Progenitor cell of endocrine pancreas (in vitro differentiated cells): ENCODE measurements at places on chromosomes 3 and 15.
A peak's percentile ranks its signal among the peaks of the same experiment; 100 is the strongest.

- peaks cover 12% of the 10 kb centered on the region for H3K36me3 ChIP-seq
- peak overlapping the region; percentile 4 for H3K27ac ChIP-seq
- DNase-seq: no peak
- peaks cover 29% of the 10 kb centered on the region for H3K4me1 ChIP-seq
These were observed 246.8 kb upstream of the TOPAZ1 start for GRCh38 chr3:43994657-43995546.

DNA sequence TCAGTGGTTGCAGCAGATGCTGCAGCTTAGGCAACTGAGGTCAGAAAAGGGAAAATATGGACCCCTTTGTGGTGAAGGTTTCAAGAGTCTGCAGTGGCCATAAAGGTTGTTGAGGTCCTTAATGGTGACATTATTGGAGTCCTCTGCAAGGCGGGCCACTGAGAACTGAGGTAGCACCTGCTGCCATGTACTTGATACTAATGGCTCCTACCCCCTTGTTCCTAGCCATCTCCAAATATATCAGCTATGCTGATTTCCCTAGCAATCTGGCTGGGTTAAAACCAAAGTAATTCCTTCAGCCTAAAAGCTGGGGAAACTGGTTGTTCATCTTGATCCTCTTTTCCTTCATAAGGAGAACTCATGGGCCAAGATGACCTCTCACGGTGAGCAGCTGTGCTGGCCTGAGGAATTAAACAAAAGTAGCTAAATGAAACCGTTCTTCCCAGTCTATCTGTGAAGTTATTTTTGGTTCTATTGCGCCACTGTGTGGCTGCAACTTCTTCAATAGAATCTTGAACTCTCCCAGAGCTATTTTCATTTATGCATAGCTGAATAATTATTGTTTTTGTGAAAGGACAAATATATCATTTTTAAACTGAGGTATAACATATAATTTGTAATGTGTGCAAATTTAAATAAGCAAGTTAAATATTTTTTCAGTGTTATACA is 76.1 kb upstream of the PLSCR4 start:
- H3K4me3 ChIP-seq: no peak overlapping the region
- no peaks in the 10 kb centered on the region for H3K27me3 ChIP-seq
- H3K36me3 ChIP-seq: no peaks in the 10 kb centered on the region
- no peak overlapping the region for H3K27ac ChIP-seq
- no peak for DNase-seq
- peaks cover 7% of the 10 kb centered on the region for H3K4me1 ChIP-seq

- no peaks in the 10 kb centered on the region for H3K27me3 ChIP-seq
- peaks cover 2% of the 10 kb centered on the region for H3K36me3 ChIP-seq
- H3K4me1 ChIP-seq: peaks cover 39% of the 10 kb centered on the region
- no peak overlapping the region for H3K27ac ChIP-seq
These were observed 34.2 kb upstream of the SPTBN5 start for GRCh38 chr15:41928100-41928499.

DNA sequence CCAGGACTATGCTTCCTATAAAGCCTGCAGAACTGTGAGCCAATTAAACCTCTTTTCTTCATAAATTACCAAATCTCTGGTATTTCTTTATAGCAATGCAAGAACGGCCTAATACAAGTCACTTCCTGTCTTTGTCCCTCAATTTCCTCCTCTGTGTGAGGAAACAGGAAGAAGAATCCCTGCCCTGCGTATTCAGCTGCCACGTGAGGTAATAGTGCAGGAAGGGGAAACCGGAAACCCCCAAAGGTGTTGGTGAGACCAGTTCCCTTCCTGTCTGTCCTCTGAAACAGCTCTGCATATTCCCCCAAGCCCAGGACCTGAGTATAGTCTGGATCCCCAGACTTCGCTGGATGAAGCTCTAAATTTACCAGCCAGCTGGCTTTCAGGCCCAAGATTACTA is 18.1 kb upstream of the PTPN23 start:
- H3K27ac ChIP-seq: no peak overlapping the region
- H3K4me3 ChIP-seq: no peak overlapping the region
- no peaks in the 10 kb centered on the region for H3K27me3 ChIP-seq
- H3K4me1 ChIP-seq: no peaks in the 10 kb centered on the region
- peaks cover 2% of the 10 kb centered on the region for H3K36me3 ChIP-seq

- peaks cover 8% of the 10 kb centered on the region for H3K36me3 ChIP-seq
- peaks cover 16% of the 10 kb centered on the region for H3K4me1 ChIP-seq
- no peak for DNase-seq
- H3K27ac ChIP-seq: no peak overlapping the region
These were observed 1.7 kb downstream of the LYSMD4 start for GRCh38 chr15:99731336-99732123.

DNA sequence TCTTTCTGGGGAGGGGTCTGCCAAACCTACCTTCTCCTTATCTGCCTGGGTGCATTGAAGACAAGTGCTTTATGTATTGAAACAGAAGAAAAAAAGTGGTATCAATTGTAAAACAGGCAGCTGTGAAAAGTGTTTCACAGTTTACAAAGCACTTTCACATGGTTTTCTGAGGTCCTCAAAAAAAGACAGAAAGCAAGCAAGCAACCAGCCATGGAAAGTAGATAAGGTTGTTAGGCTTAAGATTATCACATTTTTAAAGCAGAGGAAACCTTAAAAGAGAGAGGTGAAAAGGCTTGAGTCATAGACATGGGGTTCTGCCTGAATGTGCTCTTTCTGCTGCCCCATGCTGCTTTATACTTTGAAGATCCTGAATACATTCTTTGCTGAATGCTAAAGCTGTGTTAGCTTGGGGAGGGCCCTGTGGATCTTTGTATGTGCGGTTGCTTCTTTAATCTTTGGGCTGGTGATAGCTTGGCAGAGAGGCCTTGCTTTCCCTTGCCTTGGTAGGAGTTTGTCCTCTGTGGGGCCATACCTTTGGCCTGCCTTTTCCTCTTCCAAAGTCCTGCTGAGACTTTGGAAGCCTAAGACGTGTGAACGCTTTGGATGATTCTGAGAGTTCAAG is 2.6 kb downstream of the SMAD3 start:
- peaks cover 55% of the 10 kb centered on the region for H3K4me1 ChIP-seq
- H3K27me3 ChIP-seq: no peaks in the 10 kb centered on the region
- DNase-seq: no peak
- peaks cover 4% of the 10 kb centered on the region for H3K36me3 ChIP-seq
- H3K4me3 ChIP-seq: peak overlapping the region; percentile 96
- peak overlapping the region; percentile 93 for H3K27ac ChIP-seq

DNA sequence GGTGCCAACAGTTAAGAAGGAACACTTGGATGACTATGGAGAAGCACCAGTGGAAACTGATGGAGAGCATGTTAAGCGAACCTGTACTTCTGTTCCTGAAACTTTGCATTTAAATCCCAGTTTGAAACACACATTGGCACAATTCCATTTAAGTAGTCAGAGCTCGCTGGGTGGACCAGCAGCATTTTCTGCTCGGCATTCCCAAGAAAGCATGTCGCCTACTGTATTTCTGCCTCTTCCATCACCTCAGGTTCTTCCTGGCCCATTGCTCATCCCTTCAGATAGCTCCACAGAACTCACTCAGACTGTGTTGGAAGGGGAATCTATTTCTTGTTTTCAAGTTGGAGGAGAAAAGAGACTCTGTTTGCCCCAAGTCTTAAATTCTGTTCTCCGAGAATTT is 3.0 kb downstream of the SKIL start:
- DNase-seq: no peak
- H3K27me3 ChIP-seq: no peaks in the 10 kb centered on the region
- peaks cover 42% of the 10 kb centered on the region for H3K4me1 ChIP-seq

- peak overlapping the region; percentile 88 for H3K27ac ChIP-seq
- no peaks in the 10 kb centered on the region for H3K27me3 ChIP-seq
- H3K4me1 ChIP-seq: peaks cover 13% of the 10 kb centered on the region
- no peak for DNase-seq
These were observed 34.9 kb upstream of the MAGI1 start for GRCh38 chr3:66073464-66074141.

- H3K36me3 ChIP-seq: peaks cover 1% of the 10 kb centered on the region
- no peak overlapping the region for H3K4me3 ChIP-seq
- no peak overlapping the region for H3K27ac ChIP-seq
- H3K4me1 ChIP-seq: peaks cover 2% of the 10 kb centered on the region
These were observed 231.2 kb upstream of the TPRG1 start for GRCh38 chr3:188940573-188940932.

- no peaks in the 10 kb centered on the region for H3K36me3 ChIP-seq
- H3K4me1 ChIP-seq: peaks cover 29% of the 10 kb centered on the region
- no peaks in the 10 kb centered on the region for H3K27me3 ChIP-seq
- no peak overlapping the region for H3K27ac ChIP-seq
These were observed 130.7 kb downstream of the LPP start for GRCh38 chr3:188284455-188285212.

- H3K4me3 ChIP-seq: no peak overlapping the region
- no peak overlapping the region for H3K27ac ChIP-seq
- no peak for DNase-seq
- no peaks in the 10 kb centered on the region for H3K27me3 ChIP-seq
These were observed 66.2 kb upstream of the ONECUT1 start for GRCh38 chr15:52856286-52856685.

DNA sequence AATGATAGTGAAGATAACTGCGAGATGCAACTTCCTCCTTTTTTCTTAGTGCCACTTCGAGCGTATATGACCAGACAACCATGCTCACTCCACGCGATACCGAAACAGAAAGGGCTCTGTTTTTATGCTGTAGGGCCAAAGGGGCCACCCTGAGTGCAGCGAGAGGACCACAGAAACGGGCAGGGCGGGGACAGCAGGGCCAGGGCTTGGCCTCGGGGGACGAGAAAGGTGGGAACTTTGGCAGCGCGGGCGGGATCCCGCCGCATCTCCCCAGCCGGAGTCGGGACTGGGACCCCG is 483 bp downstream of the VPS13C start:
- H3K27me3 ChIP-seq: peaks cover 34% of the 10 kb centered on the region
- peak overlapping the region; percentile 96 for H3K4me3 ChIP-seq
- DNase-seq: no peak
- H3K4me1 ChIP-seq: peaks cover 11% of the 10 kb centered on the region
- peak overlapping the region; percentile 93 for H3K27ac ChIP-seq
- peaks cover 2% of the 10 kb centered on the region for H3K36me3 ChIP-seq

- H3K27ac ChIP-seq: no peak overlapping the region
- H3K4me1 ChIP-seq: peaks cover 1% of the 10 kb centered on the region
- no peaks in the 10 kb centered on the region for H3K27me3 ChIP-seq
- no peak overlapping the region for H3K4me3 ChIP-seq
- H3K36me3 ChIP-seq: peaks cover 32% of the 10 kb centered on the region
These were observed 43.3 kb upstream of the HCLS1 start for GRCh38 chr3:121703973-121704372.

DNA sequence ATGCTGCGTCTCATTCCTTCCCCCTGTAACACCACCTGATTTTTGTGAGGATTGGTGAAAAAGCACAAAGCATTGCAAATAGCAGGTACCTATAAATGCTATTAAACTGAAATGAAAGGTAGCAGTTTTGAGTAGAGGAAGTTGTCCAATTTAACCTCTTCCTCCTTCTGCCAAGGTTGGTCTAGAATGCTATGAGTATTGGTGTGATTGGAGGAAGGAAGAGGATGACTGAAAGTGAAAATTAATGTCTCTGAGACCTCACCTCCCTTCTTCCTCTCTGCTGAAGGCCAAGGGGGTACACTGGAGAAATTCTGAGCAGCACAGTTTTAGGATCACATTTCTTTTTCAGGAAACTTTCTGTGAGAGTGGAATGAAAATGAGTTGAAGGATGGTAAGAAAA is 94.4 kb downstream of the DTWD1 start:
- no peak for DNase-seq
- no peak overlapping the region for H3K4me3 ChIP-seq
- no peaks in the 10 kb centered on the region for H3K4me1 ChIP-seq
- no peaks in the 10 kb centered on the region for H3K36me3 ChIP-seq

GRCh38 chr3:45367453-45367871 is 20.9 kb upstream of the LARS2 start:
- no peak for DNase-seq
- no peak overlapping the region for H3K27ac ChIP-seq
- H3K27me3 ChIP-seq: peaks cover 6% of the 10 kb centered on the region

DNA sequence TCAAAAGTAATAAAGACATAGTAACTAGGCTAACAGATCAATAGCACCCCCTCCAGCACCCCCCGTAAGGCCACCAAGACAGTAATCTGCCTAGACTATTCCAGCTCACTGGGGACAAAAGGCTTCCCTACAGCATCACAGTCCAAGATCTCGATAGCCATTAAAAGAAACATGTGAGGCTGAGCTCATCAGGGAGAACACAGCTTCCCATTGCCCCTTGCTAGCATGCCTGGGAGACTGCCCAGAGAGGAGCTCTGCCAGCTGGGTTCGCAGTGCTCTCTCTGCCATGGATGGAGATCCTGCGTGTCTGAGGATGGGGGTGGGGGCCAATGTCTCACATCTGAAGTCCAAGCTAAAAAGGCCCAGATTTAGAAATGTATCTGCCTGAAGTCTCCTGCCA is 17.8 kb downstream of the LRIG1 start:
- H3K36me3 ChIP-seq: no peaks in the 10 kb centered on the region
- no peaks in the 10 kb centered on the region for H3K27me3 ChIP-seq
- H3K4me3 ChIP-seq: no peak overlapping the region

- H3K4me3 ChIP-seq: no peak overlapping the region
- no peak for DNase-seq
- H3K27me3 ChIP-seq: no peaks in the 10 kb centered on the region
- H3K4me1 ChIP-seq: no peaks in the 10 kb centered on the region
- H3K27ac ChIP-seq: no peak overlapping the region
- peaks cover 4% of the 10 kb centered on the region for H3K36me3 ChIP-seq
These were observed 79.9 kb downstream of the MYH15 start for GRCh38 chr3:108430540-108430939.

- H3K4me3 ChIP-seq: no peak overlapping the region
- DNase-seq: no peak
- no peaks in the 10 kb centered on the region for H3K4me1 ChIP-seq
- H3K27me3 ChIP-seq: peaks cover 14% of the 10 kb centered on the region
- no peak overlapping the region for H3K27ac ChIP-seq
These were observed 48.3 kb downstream of the GABRB3 start for GRCh38 chr15:26724381-26725150.

DNA sequence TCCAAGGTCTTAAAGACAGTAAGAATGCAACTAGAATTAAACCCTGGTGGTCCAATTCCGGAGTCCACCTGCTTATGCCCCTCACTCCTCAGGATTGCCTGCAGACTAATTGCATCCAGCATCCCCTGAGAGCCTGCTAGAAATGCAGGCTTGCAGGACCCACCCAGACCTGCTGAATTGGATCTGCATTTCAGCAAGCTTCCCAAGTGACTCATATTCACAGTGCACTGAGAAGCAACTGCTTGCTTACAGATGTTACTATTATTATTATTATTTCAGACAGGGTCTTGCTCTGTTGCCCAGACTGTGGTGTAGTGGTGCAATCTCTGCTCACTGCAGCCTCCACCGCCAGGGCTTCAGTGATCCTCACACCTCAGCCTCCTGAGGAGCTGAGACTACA is 83.5 kb upstream of the VGLL4 start:
- no peak overlapping the region for H3K27ac ChIP-seq
- no peak overlapping the region for H3K4me3 ChIP-seq
- H3K36me3 ChIP-seq: no peaks in the 10 kb centered on the region
- DNase-seq: no peak
- H3K27me3 ChIP-seq: peaks cover 20% of the 10 kb centered on the region

- no peak overlapping the region for H3K4me3 ChIP-seq
- H3K27me3 ChIP-seq: no peaks in the 10 kb centered on the region
- H3K36me3 ChIP-seq: peaks cover 4% of the 10 kb centered on the region
- H3K4me1 ChIP-seq: no peaks in the 10 kb centered on the region
These were observed 16.4 kb downstream of the IP6K1 start for GRCh38 chr3:49769926-49770325.

- H3K4me1 ChIP-seq: peaks cover 4% of the 10 kb centered on the region
- DNase-seq: no peak
- no peaks in the 10 kb centered on the region for H3K36me3 ChIP-seq
- H3K27ac ChIP-seq: no peak overlapping the region
- H3K4me3 ChIP-seq: no peak overlapping the region
These were observed 182.2 kb upstream of the IL12A start for GRCh38 chr3:159806412-159806811.
